ENCODE measurements at places on chromosomes 5 and 9.
A peak's percentile ranks its signal among the peaks of the same experiment; 100 is the strongest.

- DNase-seq = no peak
These were observed 140.8 kb upstream of the OTULINL start for GRCh38 chr5:14440582-14441431.

DNA sequence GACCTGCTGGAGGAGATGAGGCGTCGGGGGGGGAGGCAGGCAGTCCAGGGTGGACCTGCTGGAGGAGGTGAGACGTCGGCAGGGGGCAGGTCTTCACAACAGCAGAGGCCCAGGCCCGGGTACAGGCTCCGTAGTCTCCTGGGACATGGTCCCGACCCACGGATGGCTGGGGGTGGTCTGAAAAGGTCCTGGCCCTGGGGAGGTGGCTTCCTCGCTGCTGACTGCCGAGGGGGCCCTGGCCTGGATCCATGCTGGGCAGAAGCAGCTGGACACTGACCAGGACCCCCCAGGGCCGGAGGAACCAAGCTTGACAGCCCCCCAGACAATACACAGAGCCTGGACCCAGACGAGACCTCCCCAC is 8.5 kb downstream of the EGFL7 start:
- no peak for DNase-seq

DNA sequence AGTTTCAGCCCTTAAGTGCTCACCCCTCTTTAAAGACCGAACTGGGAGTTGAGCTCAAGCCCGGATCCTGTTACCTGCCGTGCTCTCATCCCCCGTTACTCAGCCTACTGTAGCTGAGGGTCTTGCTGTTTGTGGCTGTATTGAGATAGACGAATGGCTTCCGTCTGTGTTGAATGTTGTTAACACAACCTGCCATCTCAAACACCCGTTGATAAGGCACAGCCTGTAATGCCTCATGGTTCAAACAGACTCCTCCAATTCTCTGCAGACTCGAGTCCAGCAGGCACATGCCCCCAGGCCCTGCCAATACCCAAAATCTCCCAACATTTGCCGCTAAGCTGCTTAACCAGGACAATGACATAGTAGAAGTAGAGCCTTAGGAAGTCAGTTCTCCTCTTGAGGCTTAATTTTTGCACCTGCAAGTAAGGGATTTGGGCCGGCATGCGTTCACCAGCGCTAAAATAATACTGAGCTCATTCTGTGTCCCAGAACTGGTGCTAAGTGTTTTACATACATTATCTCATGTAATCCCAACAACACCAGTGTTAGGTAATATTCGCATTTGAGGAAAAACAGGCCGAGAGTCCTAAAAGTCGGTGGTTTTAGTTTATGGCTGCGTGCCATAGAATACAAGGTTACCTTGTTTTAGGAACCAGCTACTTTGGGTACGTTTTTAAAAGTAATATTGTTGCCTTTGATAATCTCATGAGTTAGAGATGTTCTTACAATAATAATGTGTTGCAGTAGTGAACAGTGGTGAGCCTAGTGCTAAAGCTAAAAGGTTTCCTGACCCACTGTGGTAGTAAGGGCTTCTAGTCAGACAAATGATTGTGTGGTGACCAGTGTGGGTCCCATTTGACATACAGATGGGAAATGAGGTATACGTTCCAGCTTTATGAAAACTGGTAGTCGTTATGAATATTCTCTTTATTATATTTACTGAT is 1.5 kb upstream of the RFX3 start:
- DNase-seq = no peak

DNA sequence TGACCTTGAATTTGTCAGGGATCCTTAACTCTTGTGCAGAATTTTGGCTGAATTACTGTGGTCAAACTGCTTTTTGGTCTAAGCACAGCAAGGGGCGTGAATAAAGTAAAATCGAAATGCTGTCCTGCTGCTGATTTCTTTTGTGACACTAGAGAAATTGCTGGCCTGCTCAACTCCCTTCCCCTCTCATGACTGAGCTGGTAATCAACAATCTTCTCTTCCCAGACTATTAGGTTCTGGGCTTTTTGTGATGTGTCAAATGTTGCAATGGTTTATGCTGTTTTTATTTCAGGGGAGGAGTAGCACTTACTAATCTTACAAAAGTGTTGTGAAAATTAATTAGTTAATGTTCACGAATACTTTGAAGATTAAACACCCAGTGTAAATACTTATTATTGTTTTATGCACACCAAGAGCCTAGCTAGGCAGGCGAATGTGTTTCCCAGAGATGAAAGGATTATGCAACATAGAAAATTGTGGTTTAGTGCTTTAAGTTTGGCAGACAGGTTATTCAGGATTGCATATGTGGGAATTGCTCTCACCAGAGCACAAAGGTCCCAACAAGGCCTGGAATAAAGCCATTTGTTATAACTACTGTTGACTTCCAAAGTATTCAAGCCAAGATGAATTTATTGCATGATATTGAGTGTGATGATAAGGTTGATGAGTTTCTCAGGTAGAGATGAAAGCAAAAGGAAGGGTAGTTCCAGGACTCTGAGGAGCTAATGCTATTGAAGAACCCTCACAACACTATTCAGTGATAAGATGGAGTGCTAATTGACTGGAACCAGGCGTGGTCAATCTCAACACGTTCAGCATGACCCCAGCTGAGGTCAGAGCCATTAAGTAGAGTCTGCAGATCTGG is 280.7 kb upstream of the ZNF608 start:
- no peak for DNase-seq

GRCh38 chr9:81599837-81600236 is 89.5 kb downstream of the TLE1 start:
- no peak for DNase-seq

DNA sequence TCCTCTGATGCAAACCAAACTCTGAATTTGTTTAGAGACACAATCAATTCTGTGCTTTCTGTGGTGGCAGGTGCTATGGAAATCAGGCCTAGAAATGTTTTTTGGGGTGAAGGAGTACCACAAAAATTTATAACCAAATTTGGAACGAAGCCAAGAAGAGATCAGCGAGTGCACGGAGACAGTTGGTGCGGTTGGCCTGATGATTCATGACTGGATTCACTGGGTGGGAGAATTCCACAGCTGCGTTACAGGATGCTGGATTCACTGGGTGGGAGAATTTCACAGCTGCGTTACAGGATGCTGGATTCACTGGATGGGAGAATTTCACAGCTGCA is 135.6 kb upstream of the IRX4 start:
- no peak for DNase-seq

DNA sequence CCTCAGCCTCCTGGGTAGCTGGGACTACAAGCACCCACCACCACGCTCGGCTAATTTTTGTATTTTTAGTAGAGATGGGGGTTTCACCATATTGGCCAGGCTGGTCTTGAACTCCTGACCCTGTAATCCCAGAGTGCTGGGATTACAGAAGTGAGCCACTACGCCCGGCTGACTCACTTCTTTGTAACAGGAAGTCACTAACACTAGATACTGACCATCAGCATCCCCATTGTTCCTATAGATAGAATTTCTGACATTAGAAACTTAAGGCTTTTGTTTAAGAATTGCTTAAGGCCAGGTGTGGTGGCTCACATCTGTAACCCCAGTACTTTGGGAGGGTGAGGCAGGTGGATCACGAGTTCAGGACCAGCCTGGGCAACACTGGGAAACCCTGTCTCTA is 42.2 kb downstream of the LEAP2 start:
- peak; percentile 8 for DNase-seq

DNA sequence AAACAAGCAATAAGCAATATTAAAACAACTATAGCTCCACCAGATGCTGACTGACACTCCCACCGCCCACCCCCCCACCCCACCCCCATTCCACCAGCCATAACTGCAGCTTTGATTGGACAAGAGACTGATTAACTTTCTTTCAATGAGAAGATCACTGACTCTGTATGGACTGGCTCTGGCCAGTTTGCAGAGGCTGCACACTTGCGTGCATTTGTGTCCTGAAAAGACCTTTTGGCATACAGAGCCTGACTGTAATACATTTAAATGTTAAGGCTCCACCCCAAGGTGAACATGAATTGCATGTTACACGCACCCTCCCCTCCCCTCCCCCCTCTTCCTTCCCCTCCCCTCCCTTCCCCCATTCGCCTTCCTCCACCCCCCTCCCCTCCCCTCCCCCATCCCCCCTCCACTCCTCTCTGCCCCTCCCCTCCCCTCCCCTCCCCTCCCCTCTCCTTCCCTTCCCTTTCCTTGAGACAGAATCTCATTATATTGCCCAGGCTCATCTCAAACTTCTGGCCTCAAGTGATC is 31.1 kb downstream of the FGD3 start:
- DNase-seq = no peak

DNA sequence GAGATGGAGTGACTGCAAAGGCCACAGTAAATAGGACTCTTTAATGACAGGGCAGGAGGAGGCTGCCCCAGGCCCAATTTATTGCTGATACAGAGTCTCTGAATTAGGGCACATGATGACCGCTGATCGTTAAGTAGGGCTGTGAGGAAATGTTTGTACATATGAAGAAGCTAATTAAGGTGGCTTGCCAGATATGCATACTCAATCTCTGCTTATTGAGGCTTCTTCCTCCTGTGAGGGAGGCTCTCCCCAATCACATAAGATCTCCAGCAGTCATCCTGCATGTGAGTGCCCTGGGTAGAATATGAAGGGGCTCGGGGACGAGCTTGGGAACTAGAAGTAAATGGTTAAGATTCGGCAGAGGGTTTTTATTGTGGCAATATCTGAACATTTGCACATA is 8.2 kb upstream of the CD180 start:
- DNase-seq = no peak

GRCh38 chr5:163489055-163489744 is 16.2 kb upstream of the MAT2B start:
- DNase-seq = no peak

- DNase-seq = no peak
These were observed 20.1 kb upstream of the MARCHF6 start for GRCh38 chr5:10333154-10334006.

GRCh38 chr9:136482046-136482792 is 621 bp downstream of the SEC16A start:
- no peak for DNase-seq

- DNase-seq = peak; percentile 79
These were observed 151.9 kb downstream of the MACROH2A1 start for GRCh38 chr5:135246923-135247795.
